ENCODE measurements at places on chromosomes 13 and 19.
A peak's percentile ranks its signal among the peaks of the same experiment; 100 is the strongest.

DNA sequence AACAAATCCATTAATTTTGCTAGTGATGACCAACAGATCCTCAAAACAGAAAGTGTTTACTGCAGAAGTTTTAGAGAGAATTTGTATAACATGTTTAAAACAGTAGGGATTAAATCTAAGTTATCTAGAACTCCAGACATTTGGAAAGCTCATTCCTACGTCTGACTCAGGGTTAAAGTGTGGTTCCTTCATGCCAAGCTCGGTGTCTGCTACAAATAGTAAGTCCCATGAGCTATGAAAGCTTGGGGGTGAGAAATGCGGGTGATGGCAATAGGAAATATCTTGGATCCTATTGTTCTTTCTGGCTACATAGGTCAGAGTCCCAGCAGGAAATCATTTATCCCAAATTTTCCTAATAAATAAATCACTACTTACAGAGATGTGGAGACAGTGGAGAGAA is 867.1 kb downstream of the UQCRFS1 start:
- DNase-seq = no peak

- DNase-seq = no peak
These were observed 429.3 kb downstream of the DIAPH3 start for GRCh38 chr13:59734393-59734792.

DNA sequence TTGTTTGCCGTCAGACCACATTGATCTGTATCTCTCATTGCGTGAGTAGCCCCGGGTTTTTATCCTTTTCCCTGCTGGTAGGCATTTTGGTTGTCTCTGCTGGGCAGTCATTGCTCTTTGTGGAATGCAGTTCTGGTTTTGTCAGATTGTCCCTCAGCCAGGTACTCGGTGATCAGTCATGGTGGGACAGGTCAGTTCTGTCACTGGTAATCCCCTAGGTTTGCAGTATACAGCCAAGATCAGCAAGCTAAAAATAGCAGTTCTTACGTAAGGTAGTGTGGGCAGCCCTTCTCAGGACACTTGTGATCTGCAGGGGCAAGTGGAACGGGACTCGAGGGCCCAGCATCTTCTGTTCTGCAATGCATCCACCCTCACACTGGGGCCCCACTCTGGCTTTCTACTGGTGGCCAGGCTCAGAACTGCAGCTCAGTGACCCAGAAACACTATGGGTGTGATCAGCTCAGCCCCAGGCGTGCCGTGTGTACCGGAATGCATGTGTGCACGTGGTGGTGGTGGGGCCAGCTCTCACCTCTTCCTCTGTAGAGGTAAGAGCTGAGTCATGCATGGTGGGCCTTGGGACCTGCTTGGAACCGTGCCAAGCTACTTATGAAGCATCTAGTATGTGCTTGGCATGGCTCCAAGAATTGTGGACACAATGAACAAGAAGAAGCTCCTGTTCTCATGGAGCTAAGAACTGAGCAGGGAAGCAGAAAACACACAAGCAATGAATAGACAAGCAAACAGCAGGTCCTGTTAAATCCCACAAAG is 6.3 kb downstream of the PLEKHF1 start:
- no peak for DNase-seq

- no peak for DNase-seq
These were observed 21.0 kb downstream of the CCDC8 start for GRCh38 chr19:46392252-46392801.

- no peak for DNase-seq
These were observed 12.5 kb downstream of the PROSER1 start for GRCh38 chr13:39025433-39025839.

DNA sequence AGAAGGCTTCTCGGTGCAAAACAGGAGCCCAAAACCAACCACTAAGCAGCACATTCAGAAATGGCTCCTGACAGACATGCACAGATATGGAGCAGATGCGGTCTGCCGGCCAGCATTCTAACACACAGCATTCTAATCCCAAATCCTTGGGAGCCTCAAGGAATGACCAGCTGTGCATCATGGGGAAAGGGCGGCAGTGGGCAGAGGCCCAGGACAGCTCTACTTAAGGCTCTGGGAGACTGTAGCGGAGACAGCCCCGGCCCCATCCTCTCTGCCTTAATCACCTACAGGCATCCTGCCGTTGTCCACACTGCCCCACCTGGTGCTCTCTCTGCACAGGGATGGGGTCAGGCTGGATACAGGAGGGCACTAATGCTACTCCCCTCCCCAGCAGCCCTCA is 1016.0 kb downstream of the UQCRFS1 start:
- DNase-seq = no peak

DNA sequence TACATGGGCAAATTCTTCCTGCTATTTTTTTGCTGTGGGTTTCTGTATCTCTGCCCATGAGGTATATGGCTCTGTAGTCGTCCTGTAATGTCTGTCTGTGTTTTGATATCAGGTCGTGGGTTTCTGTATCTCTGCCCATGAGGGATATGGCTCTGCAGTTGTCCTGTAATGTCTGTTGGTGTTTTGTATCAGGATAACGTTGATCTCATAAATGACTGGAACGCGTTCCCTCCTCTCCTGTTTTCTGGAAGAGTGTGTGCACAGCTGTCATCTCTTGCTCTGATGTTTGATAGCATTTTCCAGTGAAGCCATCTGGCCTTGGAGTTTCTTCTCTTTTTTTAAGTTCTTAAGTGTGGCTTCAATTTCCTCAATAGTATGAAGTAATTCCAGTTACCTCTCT is 57.2 kb downstream of the SOX1 start:
- DNase-seq = no peak

DNA sequence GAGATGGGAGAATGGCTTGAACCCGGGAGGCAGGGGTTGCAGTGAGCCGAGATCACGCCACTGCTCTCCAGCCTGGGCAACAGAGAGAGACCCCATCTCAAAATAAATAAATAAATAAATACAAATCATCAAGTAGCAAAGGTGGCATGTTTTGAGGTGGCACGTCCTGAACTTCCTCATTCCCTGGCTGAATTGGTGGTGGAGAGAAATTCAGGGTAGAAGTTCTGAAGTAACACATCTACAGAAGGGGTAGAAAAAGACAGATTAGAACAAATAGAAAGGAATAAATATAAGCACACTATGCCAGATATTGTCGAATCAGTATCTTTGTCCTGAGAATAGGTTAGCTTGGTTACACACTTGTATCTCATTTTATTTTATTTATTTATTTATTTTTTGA is 6.3 kb downstream of the IFI30 start:
- DNase-seq = no peak

DNA sequence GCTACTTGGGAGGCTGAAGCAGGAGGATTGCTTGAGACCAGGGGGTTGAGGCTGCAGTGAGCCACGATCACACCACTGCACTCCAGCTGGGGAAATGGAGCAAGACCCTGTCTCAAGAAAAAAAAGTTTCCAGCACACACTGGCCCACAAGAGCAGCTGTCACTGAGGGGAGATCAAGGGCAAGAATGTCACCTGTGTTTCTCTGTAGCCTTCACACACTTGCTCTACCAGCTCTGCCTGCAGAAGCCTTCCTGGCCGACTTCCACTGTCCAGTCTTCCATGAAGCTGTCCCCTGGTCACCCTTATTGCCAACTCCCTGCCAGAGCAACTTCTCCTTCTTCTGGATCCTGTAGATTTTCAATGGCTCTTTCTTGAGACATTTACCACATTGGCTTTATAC is 158.0 kb downstream of the KCTD15 start:
- no peak for DNase-seq

- peak; percentile 32 for DNase-seq
These were observed 105.6 kb upstream of the SERP2 start for GRCh38 chr13:44267980-44268379.

DNA sequence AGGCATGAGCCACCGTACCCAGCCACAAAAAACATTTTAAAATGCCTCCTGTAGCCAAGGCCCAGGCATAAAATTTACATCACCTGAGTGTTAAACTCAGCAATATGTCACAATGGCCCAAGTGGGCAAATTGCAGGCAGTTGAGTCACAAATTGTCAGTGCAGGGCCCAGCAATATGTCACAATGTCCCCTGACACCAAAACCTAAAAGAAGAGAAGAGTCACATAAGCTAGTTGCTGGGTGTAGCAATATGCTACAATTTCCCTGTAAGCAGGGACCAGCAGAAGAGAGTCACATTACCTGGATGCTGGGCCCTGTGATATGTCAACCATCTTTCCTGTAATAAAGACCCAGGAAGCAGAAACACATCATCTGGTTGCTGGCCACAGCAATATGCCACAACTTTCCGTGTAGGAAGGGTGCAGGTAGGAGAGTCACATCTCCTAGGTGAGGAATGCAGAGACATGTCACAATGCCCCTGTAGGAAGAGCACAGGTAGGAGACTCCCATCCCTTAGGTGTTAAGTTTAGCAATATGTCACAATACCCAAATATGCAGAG is 136.0 kb upstream of the ZNF91 start:
- no peak for DNase-seq

DNA sequence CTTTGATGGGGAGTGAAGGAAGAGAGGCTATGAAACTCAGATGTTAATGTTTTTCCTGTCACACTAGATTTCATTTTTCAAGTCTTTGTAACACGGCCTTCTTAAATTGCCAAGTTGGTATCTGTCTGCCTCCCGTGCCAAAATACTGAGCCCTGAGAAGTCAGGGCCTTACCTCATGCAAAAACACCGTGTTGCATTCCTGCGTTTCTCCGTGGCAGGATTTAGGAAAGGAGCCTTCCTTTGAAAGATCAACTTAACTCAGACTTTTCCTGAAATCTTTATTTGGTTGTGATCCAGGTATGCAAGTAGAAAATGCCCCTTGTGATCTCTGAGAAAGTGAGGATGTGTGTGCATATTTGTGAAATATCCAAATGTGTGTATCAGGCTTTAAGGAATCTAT is 1291.0 kb upstream of the SLC10A2 start:
- no peak for DNase-seq

DNA sequence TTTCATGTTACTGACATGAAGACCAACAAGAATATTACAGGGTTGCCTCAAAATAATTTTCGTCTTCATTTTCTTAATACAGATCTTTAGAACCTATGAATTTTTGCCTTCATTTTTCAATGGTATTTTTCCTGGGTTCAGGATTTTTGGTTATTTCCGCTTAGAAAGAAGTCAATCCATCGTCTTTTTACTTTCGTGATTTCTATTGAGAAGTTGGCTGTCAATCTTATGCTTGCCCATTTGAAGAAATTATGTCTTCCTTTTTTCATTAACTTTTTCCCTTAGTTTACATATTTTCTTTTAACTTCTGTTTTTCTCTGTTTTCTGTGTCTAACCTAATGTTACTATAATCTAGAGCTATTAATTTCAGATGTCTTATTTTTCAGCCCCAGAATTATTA is 868.9 kb upstream of the SLC10A2 start:
- DNase-seq = no peak

- DNase-seq = peak; percentile 53
These were observed 2.0 kb downstream of the ZFP36 start for GRCh38 chr19:39408392-39409207.

DNA sequence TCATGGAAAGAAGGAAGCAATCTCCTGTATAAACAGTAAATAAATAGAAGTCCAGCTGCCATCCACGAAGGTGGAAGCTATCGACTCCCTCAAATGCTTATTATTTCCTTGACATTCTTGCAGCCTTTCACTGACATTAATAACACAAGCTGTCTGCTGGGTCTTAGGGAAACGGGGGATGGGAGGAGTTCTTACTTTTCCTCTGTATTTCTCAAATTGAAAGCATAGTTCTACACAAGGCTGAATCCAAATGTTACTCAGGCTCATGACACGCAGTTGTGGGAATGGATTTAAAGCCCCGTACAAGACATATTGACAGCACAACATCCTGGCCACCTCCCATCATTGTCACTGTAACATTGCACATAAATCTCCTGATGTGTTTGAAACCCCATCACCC is 4.0 kb downstream of the SERPINE3 start:
- no peak for DNase-seq

DNA sequence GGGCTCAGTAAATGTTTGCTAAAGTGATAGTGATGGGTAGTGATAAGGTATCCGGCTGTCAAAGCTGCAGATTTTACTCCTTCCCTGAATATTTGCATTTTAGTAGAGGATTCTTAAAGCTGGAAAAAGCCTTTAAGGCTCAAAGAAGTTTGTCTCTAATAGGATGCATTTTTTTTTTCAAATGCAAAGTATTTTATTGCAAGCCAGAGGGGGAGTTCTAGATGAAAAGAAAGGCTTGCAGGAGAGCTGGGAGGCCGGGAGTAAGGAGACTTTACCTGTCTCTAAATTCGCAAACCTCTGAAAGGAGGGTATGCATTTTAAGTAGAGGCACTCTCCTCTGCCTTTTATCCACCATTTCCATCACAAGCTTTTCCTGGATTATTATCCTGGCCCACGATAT is 100.7 kb upstream of the FNDC3A start:
- DNase-seq = no peak

GRCh38 chr13:30366088-30366487 is 56.2 kb upstream of the UBE2L5 start:
- DNase-seq = no peak

GRCh38 chr19:47003611-47004465 is 15.8 kb upstream of the NPAS1 start:
- DNase-seq = no peak

GRCh38 chr19:2330632-2331284 is 2.3 kb downstream of the SPPL2B start:
- DNase-seq = no peak
